ENCODE measurements at places on chromosomes 2 and 18.

- no peak for DNase-seq
Observed at GRCh38 chr2:25368660-25369059, 26.9 kb upstream of the DNMT3A start.

DNA sequence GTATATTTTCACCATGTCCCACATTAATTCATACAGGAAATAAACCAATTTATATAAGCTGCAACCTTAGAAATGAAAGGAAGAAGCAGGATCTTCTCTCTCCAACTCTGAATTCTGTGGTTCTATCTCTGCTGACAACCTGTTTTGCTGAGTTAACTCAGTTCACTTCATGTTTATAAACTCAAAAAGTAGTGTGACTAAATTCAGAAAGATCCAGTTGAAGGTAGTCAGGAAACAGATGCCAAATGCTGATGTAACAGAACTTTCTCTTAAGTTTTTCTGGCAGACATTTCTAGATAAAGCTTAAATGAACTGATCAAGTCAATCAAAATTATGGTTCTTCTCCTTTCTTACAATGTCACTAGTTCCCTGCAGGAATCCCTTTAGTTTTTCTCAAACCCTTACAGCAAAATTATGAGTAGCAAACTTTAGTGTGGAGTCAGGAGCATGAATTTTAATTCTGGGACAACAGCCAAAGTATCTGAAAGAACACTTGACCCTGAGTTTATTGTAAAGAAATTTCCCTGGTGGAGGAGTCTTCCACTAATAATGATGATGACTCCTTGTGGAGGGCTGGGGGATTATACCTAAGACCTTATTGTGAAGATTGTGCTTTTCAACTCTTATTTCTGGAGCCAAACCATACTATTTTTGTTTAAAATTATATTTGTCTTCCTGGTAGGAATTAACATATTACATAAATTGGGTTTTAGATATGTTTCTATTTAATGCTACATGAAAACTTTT is 216.9 kb downstream of the MYO3B start:
- DNase-seq, result no peak

DNA sequence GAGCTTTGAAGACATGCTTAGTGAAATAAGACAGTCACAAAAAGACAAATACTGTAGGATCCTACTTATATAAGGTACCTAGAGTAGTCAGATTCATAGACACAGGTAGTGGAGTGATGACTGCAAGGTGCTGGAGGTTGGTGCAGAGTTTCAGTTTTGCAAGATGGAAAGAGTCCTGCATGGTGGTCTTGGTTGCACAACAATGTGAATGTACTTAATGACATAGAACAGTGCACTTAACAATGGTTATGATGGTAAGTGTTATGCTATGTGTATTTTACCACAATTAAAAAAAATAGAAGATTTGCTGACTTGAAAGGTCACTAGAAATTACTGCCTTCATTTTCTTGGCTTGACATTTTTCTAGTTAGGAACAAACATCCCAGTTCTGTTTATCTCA is 9.5 kb downstream of the CERS6 start:
- DNase-seq, result no peak

DNA sequence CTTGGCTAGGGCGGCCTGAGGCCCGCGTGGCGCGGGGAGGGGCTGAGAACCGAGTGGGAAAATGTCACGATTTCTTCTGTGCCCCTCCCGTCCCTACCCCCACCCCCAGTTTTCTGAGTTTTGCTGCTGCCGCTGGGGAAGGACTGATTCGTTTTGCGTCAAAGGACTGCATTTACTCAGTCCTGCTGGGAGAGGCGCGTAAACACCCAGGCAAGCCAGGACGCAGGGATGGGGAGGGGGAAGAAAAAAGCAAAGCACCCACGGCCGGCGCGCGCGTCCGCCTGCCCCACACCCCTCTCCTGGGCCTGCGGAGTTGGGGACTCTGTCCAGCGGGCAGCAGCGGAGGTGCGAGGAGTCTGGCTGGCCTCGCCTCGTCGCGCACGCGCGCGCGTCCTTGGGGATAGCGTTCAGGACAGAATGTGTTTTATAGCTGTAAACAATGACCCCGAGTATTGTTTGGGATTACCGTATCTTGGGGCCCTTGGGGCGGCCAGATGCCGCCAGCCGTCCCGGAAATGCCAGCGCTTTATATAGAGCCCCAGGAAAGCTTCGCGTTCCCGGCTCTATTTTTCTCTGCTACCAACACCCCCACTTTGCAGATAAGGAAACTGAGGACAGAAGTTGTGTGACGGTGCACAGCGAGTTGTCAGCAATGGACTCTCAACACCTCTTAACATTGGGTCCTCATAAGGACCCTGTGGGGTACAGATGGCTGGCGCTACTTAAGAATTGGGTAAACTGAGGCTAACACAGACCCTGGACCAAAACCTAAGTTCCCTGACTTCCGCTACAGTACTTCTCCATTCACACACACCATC is 1.7 kb upstream of the FOSL2 start:
- DNase-seq, result no peak

DNA sequence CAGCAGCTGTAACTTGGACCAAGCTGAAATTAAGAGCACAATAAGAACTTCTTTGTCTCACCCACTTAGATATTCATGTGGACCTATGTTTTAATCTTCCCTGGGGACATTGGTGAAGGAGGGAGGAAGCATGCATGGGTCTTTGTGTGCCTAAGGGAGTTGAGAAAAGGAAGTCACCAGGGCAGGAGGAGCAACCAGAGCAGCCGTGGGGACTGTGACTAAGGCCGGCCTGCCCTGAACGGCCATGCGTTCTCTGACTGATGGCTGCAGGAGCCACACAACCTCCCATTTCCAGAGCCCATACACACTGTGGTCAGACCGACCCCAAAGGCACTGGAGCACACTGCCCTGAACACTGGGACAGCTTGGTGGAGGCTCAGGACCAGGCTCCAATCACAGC is 43.7 kb upstream of the SLC35G4 start:
- DNase-seq, result no peak

GRCh38 chr18:57230861-57231585 is 84.1 kb downstream of the BOD1L2 start:
- no peak for DNase-seq

- no peak for DNase-seq
Observed at GRCh38 chr2:65671670-65672242, 239.4 kb upstream of the SPRED2 start.

DNA sequence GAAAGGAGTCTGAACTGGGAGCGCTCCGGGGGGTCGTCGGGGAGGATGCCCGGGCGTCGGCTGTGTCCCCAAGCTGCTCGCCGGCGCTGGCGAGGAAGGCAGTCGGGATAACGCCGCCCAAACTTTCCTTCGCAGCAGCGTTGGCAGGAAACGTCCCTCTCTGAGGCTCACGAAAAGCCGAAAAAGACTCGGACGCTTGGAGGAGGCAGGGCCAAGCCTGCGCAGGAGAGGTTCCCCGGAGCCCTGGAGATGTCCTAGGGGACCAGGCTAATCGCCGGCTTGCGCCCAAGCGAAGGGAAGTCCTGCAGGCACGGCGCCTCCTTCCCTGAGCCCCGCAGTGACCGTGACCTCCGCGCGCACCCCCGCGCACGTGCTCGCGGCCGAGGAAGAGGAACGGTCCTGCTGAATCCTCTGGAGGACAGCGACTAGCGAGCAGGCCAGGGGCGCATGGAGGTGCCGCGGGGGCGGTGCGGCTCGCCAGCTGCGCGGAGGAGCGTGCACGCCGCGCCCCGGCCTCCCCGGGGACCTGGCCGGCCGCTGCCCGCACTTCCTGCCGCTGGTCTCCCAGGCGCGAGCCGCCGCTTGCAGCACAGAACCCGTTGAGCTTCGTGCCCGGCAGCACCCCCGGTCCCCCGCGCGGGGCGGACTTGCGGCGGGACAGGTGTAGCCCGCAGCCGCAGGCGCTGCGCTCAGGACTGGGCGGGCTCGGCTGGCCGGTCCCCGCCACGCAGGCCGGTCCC is at the start of gene SH3RF3:
TSS of gene SH3RF3 (plus strand) at position 590 of the 740 bp plus-strand sequence.
- DNase-seq, result no peak

- DNase-seq, result no peak
Observed at GRCh38 chr18:40272630-40273231, 1682.3 kb upstream of the PIK3C3 start.
